Fibroblast of skin of left quadriceps (primary cell): ENCODE measurements at places on chromosomes 3 and 15.
A peak's percentile ranks its signal among the peaks of the same experiment; 100 is the strongest.

DNA sequence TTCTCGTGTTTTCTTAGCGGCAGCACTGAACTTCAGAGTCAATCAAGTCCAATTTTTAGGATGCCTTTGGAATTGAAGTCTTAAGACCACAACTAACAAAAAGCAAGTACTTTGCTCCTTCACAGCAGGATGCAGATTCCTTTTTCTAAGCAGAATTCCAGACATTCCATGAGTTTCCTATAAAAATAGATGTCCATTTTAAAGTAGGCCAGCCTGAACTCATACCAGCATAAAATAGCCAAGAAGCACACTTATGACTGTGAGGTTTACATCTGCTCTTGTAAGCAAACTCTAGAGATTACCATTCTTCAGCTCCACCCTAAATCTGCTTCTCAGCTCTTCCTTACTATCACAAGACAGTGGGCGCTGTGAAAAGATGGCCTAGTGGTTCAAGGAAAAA lies 85.8 kb downstream of the THBS1 start:
- peak; percentile 69 for DNase-seq

GRCh38 chr15:40064231-40064894 lies 25.4 kb upstream of the SRP14 start:
- DNase-seq: peak; percentile 72

GRCh38 chr3:181919375-181919774 lies 207.7 kb downstream of the SOX2 start:
- no peak for DNase-seq

DNA sequence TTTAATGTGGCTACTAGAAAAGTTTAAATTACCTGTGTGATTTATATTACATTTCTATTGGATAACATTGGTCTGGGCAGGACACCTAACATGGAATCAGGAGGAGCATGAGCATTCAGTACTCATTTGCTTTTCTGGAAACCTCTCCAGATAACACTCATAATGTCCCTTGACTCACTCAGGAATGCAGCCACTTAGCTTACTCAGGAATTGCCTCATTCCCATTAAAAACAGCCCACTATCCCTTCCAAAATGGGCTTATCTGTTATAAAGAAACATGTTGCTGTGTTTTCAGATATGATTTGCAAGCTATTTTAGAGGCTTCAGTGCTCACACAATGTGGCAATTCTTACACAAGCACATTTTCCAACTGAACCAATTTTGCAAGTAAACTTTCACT lies 17.1 kb downstream of the GBE1 start:
- DNase-seq: peak; percentile 96

DNA sequence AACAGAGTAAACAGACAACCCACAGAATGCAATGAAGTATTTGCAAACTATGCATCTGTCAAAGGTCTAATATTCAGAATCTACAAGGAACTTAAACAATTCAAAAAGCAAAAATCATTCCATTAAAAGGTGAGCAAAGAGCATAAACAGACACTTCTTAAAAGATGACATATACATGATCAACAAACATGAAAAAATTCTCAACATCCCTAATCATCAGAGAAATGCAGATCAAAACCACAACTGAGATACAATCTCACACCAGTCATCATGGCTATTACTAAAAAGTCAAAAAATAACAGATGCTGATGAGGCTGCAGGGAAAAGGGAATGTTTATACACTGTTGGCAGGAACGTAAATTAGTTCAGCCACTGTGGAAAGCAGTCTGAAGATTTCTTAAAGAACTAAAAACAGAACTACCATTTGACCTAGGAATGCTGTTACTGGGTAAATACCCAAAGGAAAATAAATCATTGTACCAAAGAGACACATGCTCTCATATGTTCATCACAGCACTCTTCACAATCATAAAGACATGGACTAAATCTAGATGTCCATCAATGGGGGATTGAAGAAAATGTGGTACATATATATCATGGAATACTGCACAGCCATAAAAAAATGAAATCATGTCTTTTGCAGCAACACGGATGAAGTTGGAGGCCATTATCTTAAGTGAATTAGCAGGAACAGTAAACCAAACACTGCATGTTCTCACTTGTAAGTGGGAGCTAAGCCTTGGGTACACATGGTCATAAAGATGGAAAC lies 393.3 kb upstream of the CBLB start:
- DNase-seq: peak; percentile 97

- no peak for DNase-seq
These were observed 3.9 kb upstream of the BNC1 start for GRCh38 chr15:83288381-83288801.

DNA sequence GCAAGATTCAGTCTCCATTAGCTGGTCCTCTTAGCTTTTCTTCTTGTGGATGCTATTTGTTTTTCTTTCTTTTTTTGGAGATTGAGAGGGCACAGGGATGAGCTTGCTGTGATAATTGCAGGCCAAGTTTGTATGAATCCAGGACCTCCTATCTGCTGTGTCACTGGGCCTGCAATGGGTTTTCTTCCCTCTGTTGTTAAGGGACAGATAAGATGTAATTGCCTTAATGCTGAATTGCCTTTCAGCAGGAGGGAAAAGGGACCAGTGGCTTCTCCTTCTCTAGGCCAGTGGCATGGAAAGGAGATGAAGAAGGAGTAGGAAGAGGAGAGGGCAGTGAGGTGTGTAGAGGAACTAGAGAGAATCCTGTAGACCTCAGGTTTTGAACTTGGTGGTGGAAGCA lies 29.9 kb downstream of the PTPRG start:
- no peak for DNase-seq

GRCh38 chr3:38773528-38773927 lies 42.5 kb downstream of the SCN10A start:
- DNase-seq: no peak

- no peak for DNase-seq
These were observed 85.0 kb downstream of the FBN1 start for GRCh38 chr15:48560321-48561051.

DNA sequence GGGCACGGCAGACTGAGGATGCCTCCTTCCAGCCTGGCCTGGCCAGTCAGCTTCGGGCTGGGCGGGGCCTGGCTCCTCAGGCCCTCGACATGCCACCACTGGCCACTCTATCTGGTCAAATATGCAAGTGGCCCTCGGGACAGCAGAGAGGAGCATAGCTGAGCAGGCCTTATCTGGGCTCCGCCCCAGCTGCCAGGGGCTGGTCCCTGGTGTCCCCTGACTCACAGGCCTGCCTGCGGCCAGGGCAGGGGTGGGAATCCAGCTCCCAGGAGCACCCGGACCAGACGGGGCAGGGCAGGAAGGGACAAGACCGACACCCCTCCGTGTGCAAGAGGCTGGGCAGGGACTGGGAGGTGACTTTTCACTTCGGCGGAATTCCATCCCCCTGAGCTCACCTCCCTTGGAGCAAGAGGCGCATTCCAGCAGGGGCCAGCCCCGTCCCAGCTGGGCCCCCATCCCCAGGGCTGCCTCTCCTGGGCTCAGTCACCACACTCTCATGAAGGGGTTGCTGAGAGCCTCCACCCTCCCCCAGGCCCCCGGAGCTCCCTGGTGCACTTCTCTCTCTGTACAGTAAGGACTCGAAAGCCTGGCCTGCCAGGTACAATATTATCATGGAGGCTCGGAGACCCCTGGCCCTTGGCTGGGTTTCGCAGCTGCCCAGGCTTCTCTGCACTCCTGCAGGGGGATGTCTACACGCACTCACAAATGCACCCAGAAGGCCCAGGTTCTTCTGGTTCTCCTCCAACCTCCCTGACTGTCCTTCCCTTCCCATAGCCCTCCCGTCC lies 29.5 kb downstream of the WNT7A start:
- no peak for DNase-seq

- DNase-seq: no peak
These were observed 12.8 kb downstream of the CFAP100 start for GRCh38 chr3:126407412-126408044.

DNA sequence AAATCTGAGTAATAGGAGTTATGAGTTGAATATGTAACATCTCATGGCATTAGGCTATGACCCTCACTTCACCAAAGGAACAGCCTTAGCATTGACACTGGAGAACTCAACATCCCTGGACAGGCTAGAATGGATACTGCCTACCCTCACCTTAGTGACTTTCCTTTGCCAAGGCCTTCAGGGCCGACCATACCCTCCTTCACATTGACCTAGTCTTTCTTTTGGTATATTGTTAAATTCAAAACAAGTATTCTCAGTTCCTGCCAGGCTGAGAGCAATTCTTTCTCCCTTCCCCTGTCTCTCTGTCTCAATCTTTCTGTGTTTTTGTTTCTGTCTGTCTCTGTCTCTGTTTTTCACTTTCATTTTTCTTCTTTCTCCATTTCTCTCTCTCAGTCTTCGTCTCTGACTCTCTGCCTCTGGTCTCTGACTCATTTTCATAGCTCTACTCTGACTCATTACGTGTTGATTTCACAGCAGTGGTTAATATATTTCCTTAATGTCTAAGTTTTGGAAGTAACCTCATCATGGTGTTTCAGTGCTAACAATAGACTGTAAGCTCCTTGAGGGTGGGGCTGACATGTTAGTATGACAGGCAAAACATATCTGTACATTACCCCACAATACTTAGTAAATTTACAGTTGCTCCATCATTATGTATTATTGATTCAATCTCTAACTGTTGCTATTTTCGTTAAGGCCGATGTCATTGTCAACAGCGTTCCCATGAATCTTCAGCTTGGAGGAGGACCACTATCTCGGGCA lies 32.5 kb downstream of the PARP15 start:
- peak; percentile 52 for DNase-seq
